SK-N-DZ (cell line): ENCODE measurements at places on chromosomes 2 and 18.

DNA sequence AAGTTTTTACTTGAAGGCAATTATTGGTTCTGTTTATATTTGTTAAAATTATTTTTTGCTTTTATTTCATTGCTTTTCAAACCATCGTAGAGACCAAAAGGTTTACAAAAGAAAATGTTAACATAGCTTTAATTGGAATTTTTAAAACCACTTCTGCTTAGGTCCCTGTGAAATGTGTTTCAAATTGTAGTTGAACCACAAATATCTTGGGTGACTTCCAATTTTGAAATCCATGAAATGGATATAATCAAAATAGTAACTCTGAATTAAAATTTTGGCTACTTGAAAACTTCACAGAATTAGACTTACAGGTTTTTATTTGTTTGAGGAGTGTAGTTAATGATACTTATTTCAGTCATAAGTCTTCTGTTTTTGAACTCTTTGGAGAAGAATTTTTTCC lies 3.1 kb upstream of the SPAG16 start:
- DNase-seq, result no peak

DNA sequence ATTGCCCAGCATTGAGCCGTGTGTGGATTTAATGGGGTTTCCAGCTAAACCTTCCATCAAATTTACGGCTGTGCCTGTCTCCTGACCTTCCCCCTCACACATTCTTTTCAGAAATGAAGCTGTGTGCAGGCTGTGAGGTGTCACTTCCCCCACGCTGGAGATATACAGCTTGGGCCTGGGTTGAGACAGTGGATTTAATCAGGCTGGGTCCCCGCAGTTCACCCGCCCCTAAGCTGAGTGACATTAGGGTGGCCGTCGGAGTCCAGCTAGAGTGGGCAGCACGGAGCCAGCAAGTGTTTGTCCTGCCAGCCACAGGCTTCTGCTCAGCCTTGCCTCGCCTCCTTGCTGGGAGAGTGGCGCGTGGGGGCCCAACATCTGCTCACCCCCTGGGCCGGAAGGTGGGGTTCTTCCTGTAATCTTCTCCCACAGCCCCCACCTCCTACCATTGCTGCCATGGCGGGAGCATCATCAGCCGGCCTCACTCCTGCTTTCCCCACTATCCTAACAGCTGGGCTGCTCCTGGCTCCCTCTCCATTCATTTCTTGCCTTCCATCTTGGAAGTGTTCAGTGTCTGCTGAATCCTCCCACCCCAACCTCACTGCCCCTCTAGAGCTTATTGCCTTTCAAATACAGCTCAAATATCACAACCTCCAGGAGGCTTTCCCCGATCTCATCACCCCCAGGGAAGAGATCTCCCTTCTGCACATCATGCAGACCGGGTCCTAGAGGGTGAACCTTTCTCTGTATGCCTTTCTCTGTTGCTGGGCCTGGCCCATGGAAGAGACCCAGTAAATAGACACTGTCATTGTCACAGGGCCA lies 149.0 kb downstream of the GLI2 start:
- no peak for DNase-seq

- DNase-seq, result no peak
Measured at GRCh38 chr2:230131366-230131765, 62.6 kb upstream of the SLC16A14 start.

DNA sequence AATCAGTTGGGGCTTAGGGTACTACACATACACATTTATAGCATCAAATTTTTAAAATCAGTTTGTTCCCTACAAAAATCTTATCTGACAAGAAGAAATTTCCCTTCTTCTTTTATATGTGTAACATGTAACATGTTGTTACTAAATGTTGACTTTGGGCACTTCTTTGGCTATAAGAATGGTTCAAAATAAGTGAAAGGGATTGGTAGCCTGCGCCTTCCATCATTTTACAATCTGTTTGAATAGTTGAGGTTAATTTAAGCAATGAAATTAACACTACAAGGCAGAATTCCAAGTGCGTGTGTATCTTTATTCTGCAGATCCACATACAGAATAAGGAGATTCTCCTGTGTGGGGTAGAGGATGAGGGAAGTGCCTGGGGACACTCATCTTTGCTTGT lies 30.2 kb upstream of the SPP2 start:
- no peak for DNase-seq

GRCh38 chr2:236454076-236454475 lies 115.5 kb upstream of the ACKR3 start:
- no peak for DNase-seq

DNA sequence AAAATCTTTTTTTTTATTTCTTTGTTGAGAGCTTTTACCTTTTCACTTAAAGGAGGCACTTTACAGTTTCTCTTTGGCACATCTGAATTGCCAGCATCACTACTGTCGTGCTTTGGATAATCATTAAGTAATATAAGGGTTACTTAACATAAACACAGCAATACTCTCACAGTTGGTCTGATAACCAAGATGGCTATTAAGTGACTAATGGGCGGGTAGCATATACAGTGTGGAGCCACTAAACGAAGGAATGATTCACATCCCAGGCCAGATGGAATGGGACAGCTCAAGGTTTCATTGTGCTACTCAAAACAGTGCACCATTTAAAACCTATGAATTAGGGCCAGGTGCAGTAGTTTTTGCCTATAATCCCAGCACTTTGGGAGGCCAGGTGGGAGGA lies 28.1 kb downstream of the USP37 start:
- DNase-seq, result no peak

DNA sequence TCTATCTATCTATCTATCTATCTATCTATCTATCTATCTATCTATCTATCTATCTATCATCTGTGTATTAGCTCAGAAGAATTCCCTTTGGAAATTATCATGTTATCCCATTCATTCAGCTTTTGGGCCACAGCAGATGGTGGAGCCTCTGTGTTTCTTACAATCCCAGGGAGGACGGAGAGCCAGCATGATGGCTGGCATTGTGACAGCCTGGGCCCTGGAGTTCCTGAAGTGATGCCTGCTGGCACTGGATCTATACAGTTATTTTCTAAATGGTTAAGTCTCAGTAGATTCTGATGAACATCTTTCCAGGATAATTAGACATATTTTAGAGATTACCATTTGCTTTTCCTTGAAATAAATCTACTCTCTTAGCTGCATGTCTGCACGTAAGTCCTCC lies 385.4 kb upstream of the NXPH2 start:
- DNase-seq, result no peak

- no peak for DNase-seq
Measured at GRCh38 chr18:11078491-11078890, 70.9 kb downstream of the PIEZO2 start.

- DNase-seq, result no peak
Measured at GRCh38 chr18:64993695-64994094, 757.1 kb upstream of the CDH7 start.

- no peak for DNase-seq
Measured at GRCh38 chr2:119489232-119489952, 34.9 kb downstream of the SCTR start.

DNA sequence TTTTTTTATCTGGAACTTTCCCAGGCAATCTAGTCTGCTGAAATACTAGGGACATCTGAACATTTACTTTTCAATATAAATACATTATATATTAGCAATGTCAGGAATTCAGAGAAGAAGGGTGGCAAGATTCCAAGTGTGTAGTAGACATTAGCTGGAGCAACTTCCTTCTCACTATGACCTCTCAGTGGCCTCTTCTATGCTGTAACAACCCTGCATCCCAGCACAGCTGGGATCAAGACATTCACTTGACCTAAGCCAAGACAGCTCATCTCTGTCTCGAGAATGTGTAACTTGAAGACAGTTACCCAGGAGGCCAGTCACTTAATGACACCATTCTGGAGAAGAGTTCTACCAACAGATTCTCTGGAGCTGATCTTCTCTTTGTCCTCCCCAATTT lies 61.7 kb upstream of the RALBP1 start:
- DNase-seq, result no peak

- no peak for DNase-seq
Measured at GRCh38 chr2:148526509-148527346, 117.8 kb upstream of the EPC2 start.

DNA sequence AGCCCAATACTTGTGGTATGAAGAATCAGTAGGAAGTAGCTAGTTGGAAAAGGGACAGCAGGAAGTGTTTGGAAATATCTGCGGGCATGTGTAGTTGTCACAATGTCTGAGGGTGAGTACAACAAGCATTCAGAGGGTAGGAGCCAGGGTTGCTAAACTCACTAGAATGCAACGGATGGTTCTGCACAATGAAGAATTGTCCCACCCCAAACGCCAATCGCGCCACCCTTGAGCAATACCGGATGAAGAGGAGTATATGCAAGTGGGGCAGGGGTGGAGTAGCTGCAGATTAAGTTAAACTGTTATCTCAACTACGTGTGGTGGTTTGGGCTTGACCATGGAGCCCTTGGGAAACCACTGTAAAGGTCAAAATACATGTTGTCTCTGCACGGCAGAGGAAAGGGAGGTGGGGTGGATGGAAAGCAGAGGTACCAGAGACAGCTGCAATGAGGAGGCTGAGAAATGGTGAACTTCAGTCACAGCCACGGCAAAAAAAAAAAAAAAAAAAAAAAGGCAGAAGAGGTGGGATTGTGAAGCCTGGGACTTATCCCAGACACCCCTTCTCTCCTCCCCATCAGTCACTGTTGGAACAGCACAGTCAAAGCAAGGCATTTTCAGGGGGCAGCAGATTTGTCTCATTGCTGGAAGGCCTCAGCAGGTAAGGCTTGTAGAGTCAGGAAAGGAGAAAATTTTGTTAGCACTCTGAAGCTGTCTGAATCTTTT lies 5.2 kb downstream of the CCL20 start:
- DNase-seq, result no peak

DNA sequence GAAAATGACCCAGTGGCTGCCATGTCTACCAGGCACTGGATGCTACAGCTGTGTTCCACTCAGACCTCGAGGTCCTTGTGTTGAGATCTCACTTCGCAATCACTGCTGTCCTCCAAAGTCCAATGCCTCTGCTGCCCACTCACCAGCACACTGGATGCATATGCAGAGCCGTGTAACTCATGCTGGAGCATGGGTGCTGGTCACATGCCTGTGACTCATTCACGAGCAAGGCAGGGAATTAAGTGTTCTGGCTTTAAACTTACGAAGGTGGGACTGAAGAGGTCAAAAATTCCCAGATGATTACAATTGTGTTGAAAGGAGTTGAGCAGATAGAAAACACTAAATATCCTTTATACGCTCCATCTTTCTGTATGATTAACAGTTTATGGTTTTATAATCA lies 417.5 kb downstream of the NUP35 start:
- no peak for DNase-seq
